Activated CD8-positive, alpha-beta memory T cell treated with anti-CD3 and anti-CD28 coated beads, Interleukin-2, amount 50 U/mL, for 48 hours (primary cell): ENCODE measurements at places on chromosomes 1 and 21.

DNA sequence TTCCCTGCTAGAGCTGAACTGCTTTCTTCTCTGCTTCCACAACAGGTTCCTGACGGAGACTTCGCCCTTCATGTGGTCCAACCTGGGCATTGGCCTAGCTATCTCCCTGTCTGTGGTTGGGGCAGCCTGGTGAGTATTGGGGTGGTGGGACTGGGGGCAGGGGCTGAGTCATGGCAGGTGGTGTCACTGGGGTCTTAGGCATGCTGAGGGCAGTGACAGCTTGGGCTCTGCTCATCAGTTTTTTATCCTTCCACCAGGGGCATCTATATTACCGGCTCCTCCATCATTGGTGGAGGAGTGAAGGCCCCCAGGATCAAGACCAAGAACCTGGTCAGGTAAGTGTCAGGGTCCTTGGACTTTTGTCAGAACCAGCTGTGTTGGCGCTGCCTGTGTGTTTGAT is 1.3 kb downstream of the ATP6V0B start:
- no peak for DNase-seq

DNA sequence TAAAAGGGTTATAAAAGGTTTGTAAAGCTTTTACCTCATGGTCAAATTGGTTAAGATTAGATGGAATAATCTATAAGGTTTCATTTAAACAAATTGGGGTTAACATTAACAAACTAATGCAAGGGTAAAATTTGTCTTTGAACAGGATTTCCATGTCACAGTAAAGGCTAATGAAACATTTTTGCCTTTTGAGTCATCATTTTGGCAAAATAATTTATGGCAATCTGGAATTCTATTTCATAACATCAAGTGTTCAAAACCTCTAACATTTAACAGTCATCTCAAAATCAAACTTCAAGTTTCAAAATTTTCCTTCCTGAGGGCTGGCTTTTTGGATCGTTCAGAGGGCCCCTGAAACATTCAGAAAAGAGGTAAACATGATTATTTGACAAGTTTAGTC is 6.6 kb upstream of the CD46 start:
- no peak for DNase-seq

GRCh38 chr1:229230893-229231753 is 39.8 kb upstream of the RAB4A start:
- peak; percentile 20 for DNase-seq

GRCh38 chr21:25381936-25382452 is 225.3 kb downstream of the MRPL39 start:
- DNase-seq, result no peak

- peak; percentile 96 for DNase-seq
Measured at GRCh38 chr1:11037740-11038182, 9.3 kb downstream of the MASP2 start.

- no peak for DNase-seq
Measured at GRCh38 chr1:91830242-91831131, 55.5 kb downstream of the TGFBR3 start.

DNA sequence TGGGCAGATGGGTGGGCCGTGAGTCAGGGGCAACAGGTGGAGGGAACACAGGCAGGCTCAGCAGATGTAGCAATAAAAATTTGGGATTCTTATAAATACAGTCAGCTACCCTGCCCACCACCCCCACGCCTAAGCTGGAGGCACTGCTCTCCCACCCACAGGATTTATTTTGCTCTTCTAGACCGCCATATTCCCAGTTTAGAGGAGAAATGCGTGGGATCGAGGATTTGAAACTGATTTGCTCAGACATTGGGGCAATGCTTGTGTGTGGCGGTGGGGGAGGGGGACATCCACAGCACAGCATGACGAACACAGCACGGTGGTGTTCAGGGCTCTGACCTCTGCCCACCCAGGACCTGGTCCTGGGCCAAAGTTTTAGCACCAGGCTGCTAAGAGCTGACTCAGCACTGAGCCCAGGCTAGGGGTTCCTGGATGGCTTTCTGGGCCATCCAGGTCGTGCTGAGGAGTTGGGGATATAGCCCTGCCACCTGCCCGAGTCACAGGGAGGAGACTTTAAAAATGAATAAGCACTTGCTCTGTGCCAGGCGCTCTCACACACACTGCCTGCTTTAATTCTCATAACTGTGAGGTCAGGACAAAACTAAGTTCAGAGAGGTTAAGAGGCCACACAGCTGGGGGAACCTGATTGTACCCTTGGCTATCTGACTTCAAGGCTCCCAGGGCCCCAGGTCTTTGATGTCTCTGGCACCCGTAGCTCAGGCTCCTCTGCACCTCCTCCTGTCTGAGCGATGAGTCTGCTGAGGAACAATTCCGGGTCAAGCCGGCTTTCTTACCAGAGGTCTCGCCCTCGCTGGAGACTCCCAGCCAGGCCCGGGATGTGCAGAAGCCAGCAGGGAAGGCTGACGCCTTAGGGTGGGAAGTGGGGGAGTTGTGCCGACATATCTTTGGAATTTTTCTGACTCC is 29.4 kb upstream of the CSF1 start:
- DNase-seq, result no peak

DNA sequence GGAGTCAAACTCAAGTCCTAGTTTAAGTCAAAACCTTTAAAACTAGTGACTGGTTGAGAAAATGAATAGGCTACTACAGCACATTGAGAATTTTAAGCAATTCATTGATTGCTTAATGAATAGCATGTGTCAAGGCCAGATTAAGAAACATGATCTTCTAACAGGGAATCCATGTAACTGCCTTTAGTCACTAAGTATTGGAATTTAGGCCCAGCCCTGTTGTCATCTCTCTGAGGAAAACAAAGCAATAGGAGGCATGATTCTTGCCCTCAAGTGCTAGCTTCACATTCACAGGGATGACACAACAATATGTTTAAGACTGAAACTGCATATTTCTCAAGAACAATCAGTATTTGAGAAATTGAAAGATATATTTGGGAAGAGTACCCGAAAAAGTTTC is 70.0 kb upstream of the PTGS2 start:
- DNase-seq, result no peak

DNA sequence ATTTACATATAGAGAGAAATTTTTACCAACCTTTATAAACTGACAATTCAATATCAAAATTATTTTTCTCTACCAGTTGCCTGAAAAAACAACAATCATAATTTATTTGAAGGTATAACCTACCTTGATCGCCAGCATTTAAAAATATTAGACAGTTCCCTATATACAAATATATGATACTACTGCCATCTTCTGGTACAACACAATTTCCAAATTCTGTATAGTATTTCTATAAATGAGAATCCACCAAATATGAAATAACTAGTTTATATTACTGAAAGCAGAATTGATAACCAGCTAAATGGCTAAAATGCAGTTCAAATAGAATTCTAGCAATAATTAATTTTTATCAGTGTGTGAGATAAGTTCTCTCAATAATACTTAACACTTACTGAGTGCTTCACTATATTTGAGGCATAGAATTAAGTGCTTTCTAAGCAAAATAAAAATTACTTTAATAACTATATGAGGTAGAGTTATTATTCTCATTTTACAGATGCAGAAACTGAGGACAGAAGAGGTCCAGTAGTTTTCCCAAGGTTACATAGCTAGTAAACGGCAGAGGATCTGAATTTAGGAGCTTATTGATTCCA is 75.6 kb downstream of the PIGK start:
- no peak for DNase-seq

DNA sequence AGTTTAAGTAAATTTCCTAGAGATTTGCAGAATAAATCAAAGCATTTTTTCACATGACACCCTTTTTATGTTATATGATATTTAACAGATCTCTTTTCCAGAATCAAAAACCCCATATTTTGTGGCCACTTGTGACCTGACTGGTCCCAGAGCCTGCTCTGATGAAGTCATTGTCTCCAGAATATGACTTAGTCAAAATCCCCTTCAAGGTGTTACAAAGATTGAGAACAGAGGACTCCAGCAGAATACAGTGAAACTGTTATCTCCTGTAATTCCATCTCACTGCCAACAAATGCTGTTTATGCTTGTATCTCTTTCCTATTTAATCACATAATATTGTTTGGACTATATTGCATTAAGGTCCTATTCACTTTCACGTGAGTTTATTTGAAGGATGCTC is 25.6 kb downstream of the RGS1 start:
- DNase-seq, result no peak

- DNase-seq, result no peak
Measured at GRCh38 chr1:70819785-70820184, 227.8 kb downstream of the PTGER3 start.

DNA sequence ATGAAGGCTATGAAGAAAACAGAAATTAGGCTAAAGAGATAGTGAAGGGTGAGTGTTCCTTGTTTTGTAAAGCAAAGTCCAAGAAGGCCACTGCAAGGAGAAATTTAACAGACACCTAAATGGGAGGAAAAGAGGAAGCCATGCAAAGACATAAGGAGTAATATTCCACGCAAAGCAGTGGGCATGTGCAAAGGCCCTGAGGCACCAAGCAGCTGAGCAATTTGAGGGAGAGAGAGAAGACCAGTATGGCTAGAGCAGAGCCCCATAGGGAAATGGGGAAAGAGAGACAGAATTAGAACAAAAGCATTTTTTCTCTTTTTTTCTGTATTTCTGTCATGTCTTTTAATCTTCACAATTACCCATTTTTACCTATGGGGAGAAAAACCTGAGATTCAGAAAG is 154.1 kb downstream of the TPR start:
- DNase-seq, result no peak

- DNase-seq, result no peak
Measured at GRCh38 chr1:161382214-161383019, 14.7 kb upstream of the CFAP126 start.

GRCh38 chr1:188027613-188028012 is 1198.9 kb downstream of the PLA2G4A start:
- no peak for DNase-seq

- DNase-seq, result peak; percentile 57
Measured at GRCh38 chr1:157496121-157496526, 56.2 kb downstream of the FCRL5 start.

GRCh38 chr1:198304431-198304830 is 147.6 kb downstream of the NEK7 start:
- DNase-seq, result no peak

GRCh38 chr1:170624146-170624545 is 39.8 kb upstream of the PRRX1 start:
- no peak for DNase-seq

DNA sequence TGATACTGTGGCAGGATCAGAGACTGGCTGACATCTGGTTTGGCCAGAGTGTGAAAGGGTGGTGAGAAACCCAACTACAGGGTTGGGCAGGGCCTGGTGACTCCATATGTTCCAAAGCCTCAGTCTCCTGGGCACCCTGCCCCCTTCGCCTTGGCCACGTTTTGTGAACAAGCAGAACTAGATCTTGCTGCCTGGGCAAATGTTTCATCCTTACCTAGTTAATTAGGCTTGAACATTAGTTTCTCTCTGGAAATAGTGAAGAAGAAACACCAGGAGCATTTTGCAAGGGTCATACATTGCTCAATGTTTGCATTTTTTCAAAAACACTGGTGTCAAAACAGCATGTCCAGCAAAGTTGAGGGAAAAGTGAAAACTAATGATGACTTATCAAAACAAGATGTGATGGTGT is 60.5 kb downstream of the MAP3K7CL start:
- no peak for DNase-seq

- DNase-seq, result peak; percentile 59
Measured at GRCh38 chr21:36698385-36698980, 432 bp upstream of the SIM2 start.

DNA sequence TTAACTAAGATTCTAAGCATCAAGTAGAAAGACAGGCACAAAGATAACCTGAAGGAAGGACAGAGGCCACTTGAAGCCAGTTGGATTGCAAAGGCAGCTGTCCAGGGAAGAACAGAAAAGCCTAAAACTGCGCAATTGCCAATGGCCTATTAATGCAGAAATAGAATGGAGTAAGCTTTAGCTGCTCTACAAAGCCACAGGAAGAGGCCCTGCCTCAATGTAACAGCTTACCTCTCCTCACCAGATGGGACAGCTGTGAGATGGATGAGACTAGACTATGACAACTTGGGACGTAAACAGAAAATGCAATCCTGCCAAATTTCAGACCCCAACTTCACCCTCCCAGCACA is 176.5 kb downstream of the EIF4G3 start:
- no peak for DNase-seq

- DNase-seq, result no peak
Measured at GRCh38 chr1:108785264-108785663, 38.8 kb downstream of the STXBP3 start.

DNA sequence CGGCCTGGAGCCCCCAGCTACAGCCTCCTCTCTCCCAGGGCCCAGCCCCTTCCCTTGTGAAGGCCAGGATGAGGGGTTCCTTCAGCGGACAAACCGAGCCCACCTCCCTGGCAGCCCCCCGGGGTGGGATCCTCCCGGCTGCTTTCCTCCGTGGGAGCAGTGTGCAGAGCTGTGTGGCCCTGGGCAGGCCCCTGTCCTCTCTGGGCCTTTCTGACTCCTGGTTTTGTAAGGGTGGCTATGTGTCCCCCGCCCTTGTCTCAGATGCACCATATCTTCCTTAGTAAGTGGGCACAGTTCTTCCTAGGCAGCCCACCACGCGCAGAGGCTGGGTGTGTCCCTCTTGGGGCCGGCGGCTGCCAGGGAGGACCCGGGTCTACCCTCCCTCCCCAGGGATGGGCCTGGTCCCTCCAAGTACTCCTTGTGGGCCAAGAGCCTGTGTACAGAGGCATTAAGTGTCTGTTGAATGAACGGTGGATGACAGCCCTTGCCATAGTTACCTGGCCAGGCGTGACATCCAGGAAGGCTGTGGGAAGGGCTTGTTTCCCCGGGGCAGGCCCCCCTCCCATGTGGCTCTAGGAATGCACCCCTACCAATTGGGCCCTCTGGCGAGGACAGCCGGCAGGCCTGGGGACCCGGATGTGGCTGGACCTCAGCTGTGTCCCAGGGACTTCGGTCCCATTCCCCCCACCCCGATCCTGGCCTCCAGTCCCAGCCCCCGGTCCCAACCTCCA is 3.8 kb downstream of the SMIM1 start:
- no peak for DNase-seq

DNA sequence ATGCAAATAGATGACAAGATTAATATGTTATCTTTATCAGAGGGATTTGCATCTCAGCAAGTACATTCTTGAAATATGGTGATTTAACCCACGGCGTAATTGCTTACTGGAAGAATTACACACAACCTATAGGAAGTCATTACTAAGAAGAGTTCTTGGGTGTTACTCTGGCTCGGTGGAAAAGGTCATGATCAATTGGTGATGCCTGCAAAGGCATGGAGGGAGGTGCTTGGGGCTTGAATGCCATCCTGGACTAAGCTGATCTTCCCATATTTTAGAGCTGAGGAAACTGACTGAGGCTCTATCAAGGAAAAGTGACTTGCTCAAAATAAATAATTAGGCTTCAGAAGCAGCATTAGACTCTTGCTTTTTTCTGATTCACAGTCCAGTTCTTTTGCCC is 137.5 kb upstream of the JUN start:
- no peak for DNase-seq
